ENCODE measurements at places on chromosomes 5 and 9.

- no peak for DNase-seq
Measured at GRCh38 chr5:125112196-125112595, 365.8 kb upstream of the ZNF608 start.

GRCh38 chr9:110293248-110293647 is 36.9 kb upstream of the TXN start:
- DNase-seq: no peak

DNA sequence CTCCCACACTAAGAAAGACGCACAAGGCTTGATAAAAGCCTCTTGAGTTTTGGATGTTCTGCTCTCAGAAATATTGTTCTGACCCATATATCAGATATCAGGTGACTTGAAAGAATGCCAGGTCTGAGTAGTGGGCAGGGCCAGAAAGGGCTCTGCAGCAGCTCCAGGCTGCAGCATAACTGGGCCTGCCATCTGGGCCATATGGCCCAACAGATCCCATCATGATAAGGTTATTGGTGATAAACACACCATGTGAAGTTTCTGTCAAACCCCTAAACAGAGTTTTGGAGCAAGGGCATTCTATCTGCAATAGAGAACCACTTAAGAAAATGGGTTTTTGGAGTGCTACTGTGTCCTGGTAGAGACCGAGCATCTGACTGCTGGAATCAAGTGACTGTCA is 29.8 kb upstream of the NPM1 start:
- no peak for DNase-seq

GRCh38 chr9:116661037-116661954 is 25.8 kb upstream of the TRIM32 start:
- DNase-seq: peak; percentile 24

DNA sequence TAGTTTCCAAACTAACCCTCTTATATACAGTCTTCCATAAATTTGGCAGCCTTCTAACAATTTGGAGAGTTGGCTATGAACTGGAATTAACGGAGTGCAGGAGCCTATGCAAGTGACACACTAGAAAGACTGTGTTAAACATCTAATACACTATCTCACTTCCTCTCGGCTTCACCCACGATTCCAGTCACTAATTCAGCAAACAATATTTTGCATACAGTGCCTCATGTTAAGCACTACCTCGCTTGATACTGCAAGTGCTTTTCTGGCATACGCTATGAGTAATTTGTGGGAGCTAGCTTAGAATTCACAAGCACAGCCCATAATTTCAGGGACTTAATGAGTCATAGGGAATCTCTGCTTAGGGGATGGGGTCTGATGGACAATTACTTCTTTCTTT is 102.5 kb downstream of the ST8SIA4 start:
- DNase-seq: no peak

Measured in femur (tissue), 1 donor.